SK-N-SH (cell line): ENCODE measurements at places on chromosomes 2 and 18.

- DNase-seq = no peak
Observed at GRCh38 chr2:3307901-3308300, 69.7 kb downstream of the EIPR1 start.

DNA sequence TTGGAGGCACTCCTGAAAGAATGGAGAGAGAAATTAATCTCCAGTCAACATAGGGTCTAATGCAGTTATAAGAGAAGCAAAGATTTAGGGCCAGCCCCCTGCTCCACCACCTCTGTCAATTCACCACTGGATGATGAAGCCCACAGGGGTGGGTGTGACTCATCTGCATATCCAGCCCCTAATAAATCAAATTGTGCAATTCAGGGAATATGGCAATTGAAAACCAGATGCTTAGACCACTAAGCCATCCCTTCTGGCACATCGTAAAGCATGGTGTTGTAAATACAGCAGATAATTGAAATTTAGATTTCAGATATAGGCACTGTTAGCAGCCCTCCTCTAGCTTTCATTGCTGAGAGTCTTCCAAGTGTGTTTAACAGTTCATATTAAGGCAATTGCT lies 541.4 kb downstream of the PARD3B start:
- DNase-seq = peak; percentile 2

GRCh38 chr2:56749152-56749752 lies 565.5 kb downstream of the CCDC85A start:
- DNase-seq = no peak

DNA sequence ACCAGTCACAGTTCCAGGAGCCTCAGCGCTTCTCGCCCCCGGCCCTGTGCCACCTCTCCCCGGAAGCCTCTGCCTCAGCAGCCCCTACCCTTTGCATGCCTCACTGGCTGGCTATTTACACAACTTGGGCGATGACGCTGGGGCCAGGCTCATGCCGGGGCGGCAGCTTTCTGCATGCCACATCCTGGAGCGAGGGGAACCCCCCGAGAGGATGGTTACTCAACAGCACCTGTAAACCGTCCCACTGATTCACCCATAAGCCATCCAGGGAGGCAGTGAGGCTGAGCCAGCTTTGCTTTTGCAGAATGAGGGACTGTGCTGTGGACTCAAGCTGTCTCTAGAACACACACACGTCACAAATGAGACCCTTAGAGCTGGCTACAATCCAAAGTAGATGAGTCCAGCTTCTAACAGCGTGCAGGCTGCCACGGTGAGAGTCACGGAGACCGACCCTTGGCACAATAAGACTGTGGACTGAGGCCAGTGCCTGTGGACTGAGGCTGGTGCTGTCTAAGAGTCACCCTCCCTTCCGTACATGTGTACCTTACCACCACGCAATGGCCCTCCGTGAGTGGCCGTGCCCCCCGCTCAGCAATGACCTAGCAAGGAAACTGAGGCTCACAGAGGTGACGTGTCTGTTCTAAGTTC lies 45.6 kb upstream of the ODC1 start:
- DNase-seq = no peak

GRCh38 chr2:96533292-96534073 lies 3.1 kb upstream of the ARID5A start:
- DNase-seq = no peak

- DNase-seq = peak; percentile 34
Observed at GRCh38 chr18:31819106-31819924, 58.6 kb upstream of the SLC25A52 start.

GRCh38 chr2:46368401-46368800 lies 71.2 kb downstream of the EPAS1 start:
- no peak for DNase-seq

GRCh38 chr2:56049233-56049845 lies 125.8 kb upstream of the EFEMP1 start:
- no peak for DNase-seq

- DNase-seq = peak; percentile 92
Observed at GRCh38 chr2:42770288-42771131, 6.6 kb upstream of the OXER1 start.

GRCh38 chr2:136310005-136310495 lies 192.1 kb upstream of the CXCR4 start:
- no peak for DNase-seq

GRCh38 chr2:241542278-241542605 lies 16.3 kb upstream of the BOK start:
- peak; percentile 65 for DNase-seq

GRCh38 chr2:109214651-109215371 lies 85.8 kb downstream of the SH3RF3 start:
- DNase-seq = no peak

- peak; percentile 81 for DNase-seq
Observed at GRCh38 chr2:43426305-43427031, 169.4 kb downstream of the THADA start.

DNA sequence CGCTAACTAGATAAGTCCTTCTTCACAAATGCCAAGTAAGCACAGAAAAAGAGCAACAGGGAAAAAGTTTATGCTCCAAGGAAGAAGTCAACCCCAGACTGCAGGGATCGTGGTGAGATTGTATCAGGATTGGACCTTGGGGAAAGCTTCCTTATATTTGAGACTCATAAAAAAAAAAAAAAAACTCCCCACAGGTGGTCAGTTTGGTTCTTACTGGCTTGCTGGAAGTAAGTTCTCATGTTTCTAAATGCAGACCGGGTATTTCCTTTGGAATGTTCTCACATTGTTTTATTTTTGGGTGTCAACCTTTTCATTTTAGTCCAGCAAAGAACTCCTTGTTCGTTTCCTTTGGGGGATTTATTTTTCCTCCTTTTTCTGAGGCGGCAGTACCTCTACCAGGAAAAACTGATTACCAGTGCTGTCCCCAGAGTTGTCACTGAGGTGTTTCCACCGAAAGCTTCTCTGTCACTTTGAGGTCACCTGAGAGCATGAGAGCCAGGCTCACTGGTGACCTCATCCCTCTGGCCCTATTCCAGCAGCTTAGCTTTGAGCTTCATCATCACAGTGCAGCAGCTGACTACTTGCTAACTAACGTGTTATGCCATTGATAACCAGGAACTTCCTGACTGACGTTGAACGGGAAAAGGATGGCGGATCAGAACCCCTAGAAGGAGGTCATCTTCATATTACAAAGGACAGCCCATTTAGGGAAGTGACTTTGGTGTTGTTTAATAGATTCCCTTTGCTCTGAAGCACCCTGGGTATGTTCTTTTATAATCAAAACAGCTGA lies 16.8 kb upstream of the ATP8B1 start:
- DNase-seq = peak; percentile 15

DNA sequence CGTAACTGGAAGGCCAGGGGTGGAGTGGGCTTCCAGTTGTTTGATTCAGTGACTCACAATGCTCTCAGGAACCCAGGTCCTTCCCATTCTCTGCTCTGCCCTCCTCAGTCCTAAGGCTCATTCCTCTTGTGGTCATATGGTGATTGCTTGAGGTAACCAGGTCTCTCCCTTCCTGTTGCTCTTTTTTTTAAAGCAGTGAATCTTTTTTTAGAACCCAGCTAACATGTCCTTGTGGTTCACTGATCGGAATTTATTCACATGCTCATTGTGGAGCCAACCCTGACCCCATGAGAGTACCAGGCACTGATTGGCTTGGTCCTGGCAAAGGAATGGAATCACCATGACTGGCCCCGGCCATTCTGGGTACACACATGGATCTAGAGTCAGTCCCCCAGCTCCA lies 7.4 kb downstream of the THNSL2 start:
- DNase-seq = no peak

- DNase-seq = no peak
Observed at GRCh38 chr2:164567335-164567989, 53.8 kb downstream of the GRB14 start.

DNA sequence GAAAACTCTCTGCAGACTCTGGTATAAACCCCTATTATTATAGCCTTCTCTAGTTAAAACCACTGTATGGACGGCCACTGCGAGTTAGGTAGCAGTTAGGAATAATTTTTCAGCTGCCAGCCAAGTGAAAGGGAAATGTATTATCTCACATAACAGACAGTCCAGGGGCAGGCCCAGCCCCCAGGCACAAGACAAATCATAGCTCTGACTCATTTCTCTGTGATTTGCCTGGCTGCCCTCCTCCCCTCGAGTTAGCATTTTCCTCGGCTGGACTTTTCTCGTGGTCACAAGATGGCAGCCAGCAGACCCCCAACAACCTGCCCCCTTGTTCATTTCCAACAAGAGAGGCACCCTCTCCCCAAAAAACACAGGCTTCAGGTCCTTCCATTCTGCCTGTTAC lies 10.5 kb downstream of the VIT start:
- DNase-seq = no peak

DNA sequence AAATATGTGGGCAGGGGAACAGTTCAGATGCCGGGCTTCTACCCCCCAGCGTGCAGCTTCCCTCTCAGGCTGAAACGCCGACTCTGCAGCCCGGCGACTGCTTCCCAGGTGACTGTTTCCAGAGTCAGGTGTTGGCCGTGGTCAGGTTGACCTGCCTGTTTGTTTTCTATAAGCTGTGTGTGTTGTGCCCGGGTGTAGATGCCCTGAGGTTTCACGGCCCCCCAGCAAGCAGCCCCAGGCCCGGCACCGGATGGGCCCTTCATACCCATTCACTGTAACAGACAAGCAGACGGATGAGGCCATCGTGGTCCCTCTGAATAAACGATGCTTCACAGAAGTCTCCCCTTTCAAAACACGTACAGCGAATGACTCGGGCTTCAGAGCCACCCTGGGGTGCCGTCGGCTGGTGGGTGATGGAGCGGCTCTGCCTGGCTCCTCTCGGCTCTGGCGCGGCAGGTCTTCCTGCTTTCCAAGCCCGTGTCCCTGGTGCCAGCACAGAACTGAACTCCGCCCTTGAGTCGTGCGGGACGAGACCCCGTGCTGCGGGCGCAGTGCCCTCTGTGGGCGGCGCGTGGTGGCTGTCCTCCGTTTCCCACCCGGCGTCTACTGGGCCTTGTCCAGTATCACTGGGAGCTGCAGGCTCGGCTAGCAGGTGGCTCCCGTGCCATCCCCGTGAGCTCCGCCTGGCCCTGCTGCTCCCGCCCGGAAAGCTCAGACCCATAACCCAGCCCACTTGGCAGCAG lies 15.0 kb upstream of the KCNG2 start:
- DNase-seq = no peak

- DNase-seq = no peak
Observed at GRCh38 chr2:237464757-237465391, 22.2 kb upstream of the MLPH start.

DNA sequence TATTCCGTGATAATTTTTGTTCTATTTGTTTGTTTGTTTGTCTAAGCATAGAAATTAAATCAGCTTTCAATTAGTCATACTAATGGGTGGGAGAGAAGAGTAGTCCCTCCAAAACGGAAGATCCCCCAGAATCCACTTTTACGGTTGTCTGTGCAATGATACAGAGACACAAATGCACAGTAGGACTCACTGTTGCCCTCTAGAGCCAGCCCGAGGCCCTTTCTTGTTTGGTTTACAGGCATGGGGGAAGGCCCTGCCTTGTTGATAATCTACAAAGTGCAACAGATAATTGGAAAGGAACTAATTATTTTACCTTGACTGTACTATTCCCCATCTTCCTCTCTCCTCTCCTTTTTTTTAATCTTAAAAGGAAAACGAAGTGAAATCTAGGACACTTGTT lies 121.1 kb downstream of the ACOXL start:
- DNase-seq = no peak
